HepG2 (cell line): ENCODE measurements at places on chromosomes 1 and 21. TPM values are rescaled to one million over a fixed set of nuclear protein-coding genes. Genes with fewer than 3 reads are reported as not detected.
A peak's percentile ranks its signal among the peaks of the same experiment; 100 is the strongest.

DNA sequence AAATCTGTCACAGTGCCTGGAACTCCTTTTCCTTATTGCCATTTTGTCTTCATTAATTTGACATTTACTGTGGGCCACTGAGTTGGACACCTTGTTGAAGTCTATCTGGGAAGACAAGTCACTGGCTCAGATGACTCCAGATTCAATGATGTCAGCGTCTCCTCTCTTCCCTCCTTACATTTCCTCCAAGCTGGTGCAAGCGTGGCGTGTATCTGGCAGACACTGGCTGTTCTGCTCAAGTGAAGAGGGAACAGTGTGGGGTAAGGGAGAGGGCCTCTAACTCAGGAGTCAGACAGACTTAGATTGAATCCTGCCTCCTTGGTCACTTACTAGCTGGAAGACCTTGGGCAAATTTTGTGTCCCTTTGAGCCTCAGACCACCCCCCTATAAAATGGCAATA is 8.7 kb upstream of the ZNF691 start:
- no peak for DNase-seq
- no peak overlapping the region for H3K4me3 ChIP-seq
- H3K27me3 ChIP-seq = no peaks in the 10 kb centered on the region
- no peaks in the 10 kb centered on the region for H3K36me3 ChIP-seq

- peaks cover 7% of the 10 kb centered on the region; the same call in 1 of the 2 replicates for H3K4me1 ChIP-seq
- no peak for DNase-seq
- no peaks in the 10 kb centered on the region for H3K36me3 ChIP-seq
- H3K4me3 ChIP-seq = no peak overlapping the region
- H3K27ac ChIP-seq = no peak overlapping the region
Measured at GRCh38 chr1:110083866-110084226, 13.4 kb upstream of the ALX3 start.

GRCh38 chr1:12407050-12407961 is 177.5 kb downstream of the VPS13D start:
- peaks cover 4% of the 10 kb centered on the region; the same call in 1 of the 2 replicates for H3K36me3 ChIP-seq
- H3K4me1 ChIP-seq = peaks cover 82% of the 10 kb centered on the region
- peak overlapping the region; percentile 76 for H3K27ac ChIP-seq
- H3K27me3 ChIP-seq = no peaks in the 10 kb centered on the region
- peak; percentile 56 for DNase-seq

DNA sequence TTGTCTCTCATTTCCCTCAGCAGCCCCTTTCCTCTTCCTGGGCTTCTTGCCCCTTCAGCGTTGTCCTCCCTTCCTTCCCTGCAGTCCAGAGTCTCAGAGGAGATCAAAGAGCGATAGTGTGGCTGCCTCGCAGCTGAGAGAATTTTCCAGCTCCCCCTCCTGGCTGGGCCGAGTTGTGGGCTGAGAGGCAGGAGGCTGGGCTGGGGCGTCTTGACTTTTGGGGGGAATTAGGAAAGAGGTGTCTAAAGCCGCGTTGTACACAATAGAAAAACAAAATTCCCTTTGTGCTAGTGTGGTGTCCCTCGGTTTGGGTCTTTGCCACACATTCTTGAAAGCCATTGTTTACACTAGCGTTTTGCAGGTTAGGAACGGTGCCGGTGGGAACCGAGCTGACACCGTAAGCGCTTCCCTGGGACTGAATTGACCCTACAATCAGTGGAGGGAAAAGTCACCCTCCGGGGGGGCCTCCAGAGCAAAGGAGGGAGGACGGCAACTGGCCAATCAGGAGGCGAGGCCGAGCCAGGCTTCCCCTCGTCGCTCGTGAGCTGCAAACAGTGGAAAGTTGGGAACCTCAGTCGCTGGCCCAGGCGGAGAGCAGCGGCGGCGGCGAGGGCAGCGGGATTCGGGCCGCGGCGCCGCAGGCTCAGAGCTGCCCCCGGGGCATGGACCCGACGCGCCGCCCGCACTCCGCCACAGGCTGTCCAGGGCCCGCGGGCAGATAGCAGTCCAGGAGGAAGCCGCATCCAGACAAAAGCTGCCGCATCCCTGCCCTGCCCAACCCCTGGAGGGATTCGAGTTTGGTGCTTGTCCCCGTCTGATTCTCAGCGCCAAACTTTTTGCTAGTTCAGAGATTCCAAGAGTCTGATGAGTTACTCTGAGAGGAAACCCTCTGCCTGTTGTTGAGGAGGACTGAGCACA is at the start of gene HMCN1:
Gene HMCN1, plus strand, starts transcription at position 574 of the 918 bp plus-strand sequence. CDS start 389 bp downstream, outside the sequence.
- no peak within 1 kb of the TSS for H3K27ac ChIP-seq
- H3K4me3 ChIP-seq = peak within 1 kb of the TSS; percentile 41
- H3K36me3 ChIP-seq = no peaks in the 10 kb centered on the region
- DNase-seq = peak; percentile 4
- H3K27me3 ChIP-seq = peaks cover 16% of the 10 kb centered on the region

DNA sequence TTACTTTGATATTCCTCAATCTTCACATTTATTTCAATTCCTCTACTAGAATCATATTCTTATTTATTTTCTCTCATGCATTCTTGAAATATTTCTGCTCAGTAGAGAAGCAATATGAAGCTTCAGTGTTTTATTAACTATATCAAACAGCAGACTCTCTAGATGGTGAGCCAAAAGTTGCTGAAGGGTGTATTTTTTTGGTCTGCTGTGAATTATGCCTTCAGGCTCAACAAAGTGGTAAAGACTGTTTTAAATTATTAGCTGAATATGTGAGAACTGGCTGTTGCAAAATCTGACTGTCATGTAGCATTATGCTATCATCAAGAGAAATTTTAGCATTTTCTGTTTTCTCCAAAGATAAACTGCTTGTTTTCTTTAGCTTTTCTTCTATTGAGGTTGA is 24.9 kb upstream of the CDC42BPA start:
- H3K4me3 ChIP-seq = no peak overlapping the region
- no peak for DNase-seq
- no peaks in the 10 kb centered on the region for H3K36me3 ChIP-seq

- H3K36me3 ChIP-seq = no peaks in the 10 kb centered on the region
- H3K4me1 ChIP-seq = peaks cover 66% of the 10 kb centered on the region
- H3K4me3 ChIP-seq = no peak overlapping the region
- no peaks in the 10 kb centered on the region for H3K27me3 ChIP-seq
Measured at GRCh38 chr21:15433091-15433490, 296.7 kb upstream of the USP25 start.

DNA sequence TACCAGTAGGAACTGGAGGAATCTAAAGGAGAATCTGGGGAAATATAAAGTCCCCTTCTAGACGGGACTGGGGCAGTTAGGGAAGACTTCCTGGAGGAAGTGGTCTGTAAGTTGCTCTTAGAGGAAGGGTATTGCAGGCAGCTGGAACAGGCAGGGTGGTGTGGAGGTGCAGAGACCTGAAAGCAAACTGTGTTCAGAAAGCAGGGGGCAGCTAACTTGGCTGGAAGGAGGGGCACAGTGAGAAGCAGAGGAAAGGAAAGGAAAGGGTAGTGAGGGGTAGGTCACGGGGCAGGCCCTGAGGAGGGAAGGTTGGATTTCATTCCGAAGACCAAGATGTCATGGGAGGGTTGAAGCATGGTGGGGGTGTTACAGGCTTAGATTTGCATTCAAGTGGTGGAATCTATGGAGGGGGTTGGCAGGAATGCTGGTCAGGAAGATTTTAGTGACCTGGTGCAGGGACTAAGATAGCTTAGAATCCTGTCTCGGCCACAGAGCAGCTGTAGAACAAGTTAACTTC is 240.7 kb downstream of the FOXD2 start:
- no peak for DNase-seq
- peaks cover 2% of the 10 kb centered on the region; the same call in 1 of the 2 replicates for H3K27me3 ChIP-seq
- H3K27ac ChIP-seq = no peak overlapping the region
- H3K4me1 ChIP-seq = no peaks in the 10 kb centered on the region

GRCh38 chr1:109252893-109253802 is 3.8 kb downstream of the CELSR2 start:
- no peaks in the 10 kb centered on the region; the same call in 2 of the 3 replicates for H3K36me3 ChIP-seq
- H3K27me3 ChIP-seq = no peaks in the 10 kb centered on the region; the same call in 1 of the 2 replicates
- H3K4me3 ChIP-seq = 0 out of 2 replicates have a peak overlapping the region, but pooled peaks have one; percentile 12
- no peak for DNase-seq

- H3K27ac ChIP-seq = no peak overlapping the region
- H3K27me3 ChIP-seq = no peaks in the 10 kb centered on the region
- no peaks in the 10 kb centered on the region for H3K4me1 ChIP-seq
- no peaks in the 10 kb centered on the region for H3K36me3 ChIP-seq
Measured at GRCh38 chr1:84386716-84387479, 11.4 kb upstream of the DNASE2B start.

DNA sequence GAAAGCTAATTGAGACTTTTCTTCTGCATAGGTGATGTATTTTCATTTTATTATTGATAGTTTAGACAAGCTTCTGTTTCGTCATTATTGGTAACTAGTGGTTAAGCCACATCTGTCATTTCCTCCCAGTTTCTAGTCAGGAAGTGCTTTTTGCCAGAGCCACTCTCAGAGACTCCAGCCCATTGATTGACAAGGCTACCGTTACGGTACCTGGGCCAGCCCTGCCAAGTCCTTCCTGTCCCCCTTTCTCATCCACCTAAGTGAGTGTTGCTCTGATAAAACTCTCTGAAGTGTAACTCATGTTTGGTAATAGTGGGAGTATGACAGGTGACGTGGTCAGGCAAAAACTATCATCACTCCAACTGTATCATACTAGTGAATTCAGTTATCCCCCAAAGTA is 29.6 kb upstream of the AGL start:
- no peaks in the 10 kb centered on the region for H3K27me3 ChIP-seq
- H3K4me1 ChIP-seq = no peaks in the 10 kb centered on the region
- no peaks in the 10 kb centered on the region for H3K36me3 ChIP-seq
- no peak for DNase-seq
- H3K27ac ChIP-seq = no peak overlapping the region

DNA sequence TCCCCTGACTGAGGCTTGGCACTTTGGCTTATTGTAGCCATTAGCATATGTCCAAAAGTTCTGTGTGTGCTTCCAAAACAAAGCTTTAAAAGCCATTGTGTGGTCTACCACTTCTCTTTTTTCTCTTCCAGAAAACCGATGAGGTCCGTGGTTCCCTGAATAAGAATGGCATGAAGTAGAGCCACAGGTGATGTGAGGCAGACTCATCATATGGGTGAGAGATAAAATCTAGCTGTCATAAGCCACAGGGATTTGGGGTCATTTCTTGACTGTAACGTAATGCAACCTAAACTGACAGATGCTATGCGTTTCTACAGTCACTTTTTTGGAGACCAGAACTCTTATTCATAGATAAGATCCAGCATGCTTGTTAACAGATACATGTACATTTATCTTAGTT is 7.0 kb upstream of the GREM2 start:
- H3K27ac ChIP-seq = no peak overlapping the region
- H3K4me1 ChIP-seq = no peaks in the 10 kb centered on the region
- DNase-seq = no peak
- no peaks in the 10 kb centered on the region for H3K36me3 ChIP-seq
- no peaks in the 10 kb centered on the region for H3K27me3 ChIP-seq

GRCh38 chr21:46079352-46080170 is 18.4 kb upstream of the COL6A2 start:
- H3K27ac ChIP-seq = no peak overlapping the region
- no peaks in the 10 kb centered on the region for H3K36me3 ChIP-seq
- DNase-seq = no peak
- no peaks in the 10 kb centered on the region for H3K4me1 ChIP-seq
- H3K27me3 ChIP-seq = peaks cover 51% of the 10 kb centered on the region; the same call in 2 of the 3 replicates
- no peak overlapping the region for H3K4me3 ChIP-seq

DNA sequence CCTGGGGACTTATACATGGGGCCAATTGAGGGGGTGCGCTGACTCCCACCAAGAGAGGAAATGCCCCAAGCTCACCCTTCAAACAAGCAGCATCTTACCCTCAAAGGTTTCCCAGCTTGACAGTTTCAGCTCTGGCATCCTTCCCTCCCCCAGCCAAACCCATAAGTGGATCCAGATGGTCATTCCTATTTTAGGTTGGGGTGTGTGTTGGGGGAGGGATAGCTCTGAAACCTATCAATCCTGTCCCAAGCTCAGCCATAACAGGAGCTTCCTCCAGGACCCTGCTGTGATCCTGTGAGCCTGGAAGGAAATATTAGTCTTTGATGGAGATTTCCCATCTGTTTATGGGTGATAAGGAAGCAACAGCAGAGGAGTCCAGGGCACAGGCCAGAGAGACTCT is 3.4 kb upstream of the TMEM222 start:
- H3K36me3 ChIP-seq = no peaks in the 10 kb centered on the region
- H3K4me1 ChIP-seq = peaks cover 28% of the 10 kb centered on the region
- no peak overlapping the region for H3K27ac ChIP-seq
- H3K4me3 ChIP-seq = no peak overlapping the region

DNA sequence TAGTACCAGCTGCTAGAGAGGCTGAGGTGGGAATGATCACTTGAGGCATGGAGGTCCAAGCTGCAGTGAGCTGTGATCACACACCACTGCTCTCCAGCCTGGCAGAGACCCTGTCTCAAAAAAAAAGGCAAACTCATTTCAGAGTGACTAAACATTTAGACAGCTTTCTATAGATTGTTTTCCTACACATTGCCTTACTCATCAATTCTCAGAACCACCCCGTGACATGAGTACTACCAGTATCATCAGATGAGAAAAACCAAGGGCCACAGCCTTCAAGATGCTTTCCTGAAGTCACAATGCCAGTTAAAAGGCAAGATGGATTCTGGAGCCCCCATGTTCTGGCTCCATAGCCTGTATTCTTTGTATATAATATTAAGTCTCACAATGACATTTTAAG is 22.4 kb upstream of the SMPDL3B start:
- H3K4me1 ChIP-seq = peaks cover 7% of the 10 kb centered on the region
- peaks cover 11% of the 10 kb centered on the region; the same call in 1 of the 3 replicates for H3K36me3 ChIP-seq
- H3K4me3 ChIP-seq = no peak overlapping the region
- H3K27ac ChIP-seq = no peak overlapping the region
- no peaks in the 10 kb centered on the region for H3K27me3 ChIP-seq

DNA sequence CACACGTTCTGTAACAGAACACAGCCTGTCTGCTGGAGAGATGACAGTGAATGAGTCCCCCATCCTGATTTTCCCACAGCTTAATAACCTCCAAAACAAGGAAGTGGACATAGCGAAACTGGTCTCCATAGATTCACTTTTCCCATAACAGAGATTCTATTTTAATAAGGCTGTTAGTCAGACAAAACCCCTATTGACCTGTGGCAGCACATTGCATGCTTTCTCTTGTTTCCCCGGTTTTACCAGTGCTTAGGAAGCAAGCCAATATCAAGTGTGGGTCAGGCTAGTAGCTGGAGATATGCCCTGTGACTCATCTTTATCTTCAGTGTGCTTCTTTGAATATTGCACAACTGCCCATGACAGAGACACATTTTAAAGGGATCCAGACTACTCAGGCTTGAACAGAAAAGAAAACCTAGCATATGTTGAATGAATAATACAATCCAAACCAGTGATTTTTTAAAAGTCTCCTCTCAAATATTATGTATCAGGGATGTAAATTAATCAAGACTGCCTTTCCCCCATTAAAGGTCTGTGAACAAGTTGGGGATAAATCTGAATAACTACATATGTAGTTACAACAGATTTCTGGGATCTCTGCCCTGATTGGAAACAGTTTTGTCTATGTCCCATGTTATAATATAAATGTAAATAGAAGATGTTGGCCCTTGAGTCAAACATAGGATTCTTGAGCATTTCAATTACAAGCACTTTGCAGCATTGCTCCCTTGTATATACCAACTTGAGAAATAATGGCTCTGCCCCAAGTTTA is 11.9 kb upstream of the CLDN8 start:
- no peak for DNase-seq
- H3K4me1 ChIP-seq = no peaks in the 10 kb centered on the region
- H3K27me3 ChIP-seq = no peaks in the 10 kb centered on the region
- no peak overlapping the region for H3K27ac ChIP-seq
- no peak overlapping the region for H3K4me3 ChIP-seq

The CELA2A gene
- total RNA-seq = not detected in 2 replicates

The C4BPA gene
- total RNA-seq = 18.7 and 32.1 TPM in 2 replicates

The OR10R2 gene
- not detected in 2 replicates for total RNA-seq

The IQCC gene
- total RNA-seq = 2.3 and 3.0 TPM in 2 replicates

The WNT3A gene
- total RNA-seq = not detected in 2 replicates

The C1orf174 gene
- total RNA-seq = 31.4 and 43.4 TPM in 2 replicates

The ARMH1 gene
- total RNA-seq = not detected in 2 replicates

The TMEM79 gene
- total RNA-seq = 1.0 and 1.9 TPM in 2 replicates
